ENCODE measurements at places on chromosomes 1 and 21.

DNA sequence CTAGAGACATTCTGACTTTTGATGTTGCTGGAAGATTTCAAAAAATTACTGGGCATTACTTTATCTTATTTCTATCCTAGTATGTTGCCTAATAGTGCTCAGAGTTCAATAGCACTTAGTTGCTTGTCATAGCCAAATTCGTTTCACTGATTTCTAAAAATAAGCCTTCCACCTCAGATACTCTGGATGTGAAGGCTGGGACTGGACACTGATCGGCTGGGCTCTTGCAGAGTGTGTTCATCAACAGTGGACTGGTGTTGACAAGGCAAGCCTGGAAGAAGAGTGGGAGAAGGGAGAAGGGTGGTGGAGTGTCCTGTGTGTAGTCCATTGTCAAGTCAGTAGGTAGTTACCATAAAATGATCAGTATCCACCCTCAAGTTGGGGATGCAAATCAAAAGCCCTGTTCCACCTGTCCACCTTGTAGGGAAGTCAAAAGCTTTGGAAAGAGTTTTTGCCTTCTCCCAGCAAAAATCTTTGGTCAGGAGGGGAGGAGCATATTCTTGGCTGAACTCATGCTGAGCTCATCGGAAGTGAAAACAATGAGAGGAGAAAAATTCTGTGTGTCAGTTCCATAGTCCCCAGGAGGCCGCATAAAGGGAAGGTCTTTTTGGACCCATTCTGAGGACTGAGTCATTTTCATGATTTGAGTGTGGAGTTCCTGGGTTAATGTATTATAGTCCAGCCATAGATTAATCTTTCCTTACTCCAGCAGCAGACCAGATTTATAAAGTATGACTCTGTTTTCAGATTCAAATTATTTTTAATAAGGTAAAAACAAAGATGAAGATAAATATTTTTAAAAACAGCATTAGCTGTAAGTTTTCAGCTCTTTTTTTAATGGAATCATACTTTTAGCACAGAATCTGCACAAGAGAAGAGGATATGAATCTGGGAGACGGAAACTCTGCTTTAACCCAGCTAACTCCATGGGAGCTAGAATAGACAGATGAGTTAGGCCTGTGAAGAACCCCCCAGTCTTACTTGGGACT is 99.5 kb upstream of the BMP8A start:
- no peak overlapping the region for H3K4me3 ChIP-seq
- peak overlapping the region; percentile 23 for H3K27ac ChIP-seq
- no peaks in the 10 kb centered on the region for H3K36me3 ChIP-seq
- no peaks in the 10 kb centered on the region for H3K27me3 ChIP-seq
- DNase-seq = no peak

GRCh38 chr1:108559215-108560186 is at the start of gene EEIG2:
Gene EEIG2, plus strand, starts transcription at chr1:108560100. Its CDS starts 329 bp downstream, at chr1:108560429.
- peak within 1 kb of the TSS; percentile 54 for H3K4me3 ChIP-seq
- H3K36me3 ChIP-seq = no peaks in the 10 kb centered on the region
- H3K27ac ChIP-seq = peak within 1 kb of the TSS; percentile 58
- no peaks in the 10 kb centered on the region for H3K27me3 ChIP-seq
- peaks cover 18% of the 10 kb centered on the region for H3K4me1 ChIP-seq

DNA sequence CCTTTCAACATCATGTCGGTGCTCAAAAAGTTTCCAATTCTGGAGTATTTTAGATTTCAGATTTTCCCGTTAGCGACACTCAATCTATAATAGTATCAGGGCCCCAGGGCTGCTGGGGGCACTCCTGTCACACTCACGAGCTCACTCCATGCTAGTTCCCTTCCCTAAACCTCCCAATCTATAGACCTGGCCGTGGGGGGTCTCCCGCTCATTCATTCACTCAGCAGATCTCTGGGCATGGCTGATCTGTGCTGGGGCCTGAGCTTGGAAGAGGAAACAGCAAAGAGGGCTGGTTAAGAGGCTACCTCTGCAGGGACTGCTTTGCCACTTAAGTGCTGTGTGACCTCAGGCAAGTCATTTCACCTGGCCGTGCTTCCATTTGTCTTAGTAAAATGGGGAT is 46.8 kb upstream of the LAPTM5 start:
- no peaks in the 10 kb centered on the region for H3K4me1 ChIP-seq
- no peaks in the 10 kb centered on the region for H3K27me3 ChIP-seq
- H3K36me3 ChIP-seq = no peaks in the 10 kb centered on the region
- no peak for DNase-seq
- H3K4me3 ChIP-seq = no peak overlapping the region
- H3K27ac ChIP-seq = no peak overlapping the region

GRCh38 chr1:110875216-110875731 is 2.3 kb downstream of the CD53 start:
- H3K4me3 ChIP-seq = no peak overlapping the region
- H3K27ac ChIP-seq = no peak overlapping the region
- H3K4me1 ChIP-seq = no peaks in the 10 kb centered on the region
- H3K27me3 ChIP-seq = no peaks in the 10 kb centered on the region
- H3K36me3 ChIP-seq = no peaks in the 10 kb centered on the region

DNA sequence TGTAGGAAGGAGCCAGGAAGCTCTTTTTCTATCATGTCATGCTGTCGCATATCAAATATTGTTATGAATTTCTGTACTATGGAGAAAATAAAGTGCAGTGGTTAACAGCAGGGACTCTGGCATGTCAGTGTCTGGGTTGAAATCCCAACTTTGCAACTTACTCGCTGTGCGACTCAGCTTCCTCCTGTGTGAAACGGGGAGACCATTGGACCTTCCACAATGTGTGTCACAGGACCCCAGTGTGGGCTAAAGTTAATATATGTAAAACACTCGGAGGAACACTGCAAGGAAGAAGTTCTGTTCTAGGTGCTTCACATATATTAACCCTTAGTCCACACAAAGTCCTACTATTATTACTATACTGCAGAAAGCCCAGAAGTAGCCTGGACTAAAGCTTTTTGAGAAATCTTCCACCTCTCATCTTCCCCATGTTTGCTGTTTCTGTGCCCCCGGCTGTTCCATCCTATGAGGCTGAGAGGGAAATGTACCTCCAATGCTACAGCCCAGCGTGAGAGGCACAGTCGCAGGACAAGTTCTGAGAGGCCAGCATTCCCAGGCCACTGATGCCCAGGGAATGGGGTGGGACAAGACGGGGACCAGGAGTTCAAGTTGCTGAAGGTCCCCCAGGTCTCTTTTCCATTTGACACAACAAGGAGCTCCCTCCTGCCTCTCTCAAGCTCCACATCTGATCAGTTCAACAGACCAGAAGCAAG is 1.9 kb downstream of the CHIT1 start:
- no peak for DNase-seq
- H3K4me3 ChIP-seq = no peak overlapping the region
- H3K27me3 ChIP-seq = no peaks in the 10 kb centered on the region
- no peaks in the 10 kb centered on the region for H3K4me1 ChIP-seq

DNA sequence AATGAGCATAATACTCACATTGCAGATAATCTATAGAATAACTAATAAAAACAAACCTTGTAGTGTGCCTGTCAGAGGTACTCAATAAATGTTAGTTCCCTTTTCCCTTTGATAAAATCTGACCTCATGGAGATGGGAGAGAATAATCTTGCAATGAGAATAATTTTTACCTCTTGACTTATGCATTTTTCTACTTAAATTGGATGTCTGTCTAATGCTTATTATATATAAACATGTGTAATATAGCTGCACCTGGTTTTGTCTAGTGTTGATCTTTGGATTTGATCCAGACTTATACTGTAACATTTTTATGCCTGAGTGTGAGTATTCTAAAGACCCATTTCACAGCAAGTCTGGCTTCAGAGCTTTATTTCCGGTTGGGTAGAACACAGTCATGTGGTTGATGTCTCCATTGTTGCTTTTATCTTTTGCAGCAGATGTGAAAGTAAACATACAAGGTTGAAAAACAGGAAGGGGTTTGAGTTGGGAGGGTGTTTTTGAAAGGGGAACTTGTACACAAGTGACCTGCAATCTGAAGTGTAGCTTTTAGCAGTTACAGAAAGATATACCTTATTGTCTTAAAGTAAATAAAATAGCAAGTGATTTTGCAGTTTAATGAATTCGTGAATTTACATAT is 12.4 kb downstream of the EPB41 start:
- no peaks in the 10 kb centered on the region for H3K36me3 ChIP-seq
- H3K27me3 ChIP-seq = no peaks in the 10 kb centered on the region
- DNase-seq = no peak
- H3K4me1 ChIP-seq = peaks cover 10% of the 10 kb centered on the region
- H3K4me3 ChIP-seq = no peak overlapping the region

- H3K4me1 ChIP-seq = peaks cover 3% of the 10 kb centered on the region
- H3K27me3 ChIP-seq = no peaks in the 10 kb centered on the region
- DNase-seq = no peak
Measured at GRCh38 chr1:244675167-244675566, 22.2 kb downstream of the DESI2 start.

GRCh38 chr1:4602462-4603294 is 51.7 kb upstream of the AJAP1 start:
- no peaks in the 10 kb centered on the region for H3K27me3 ChIP-seq
- DNase-seq = no peak
- no peaks in the 10 kb centered on the region for H3K36me3 ChIP-seq
- no peak overlapping the region for H3K4me3 ChIP-seq

DNA sequence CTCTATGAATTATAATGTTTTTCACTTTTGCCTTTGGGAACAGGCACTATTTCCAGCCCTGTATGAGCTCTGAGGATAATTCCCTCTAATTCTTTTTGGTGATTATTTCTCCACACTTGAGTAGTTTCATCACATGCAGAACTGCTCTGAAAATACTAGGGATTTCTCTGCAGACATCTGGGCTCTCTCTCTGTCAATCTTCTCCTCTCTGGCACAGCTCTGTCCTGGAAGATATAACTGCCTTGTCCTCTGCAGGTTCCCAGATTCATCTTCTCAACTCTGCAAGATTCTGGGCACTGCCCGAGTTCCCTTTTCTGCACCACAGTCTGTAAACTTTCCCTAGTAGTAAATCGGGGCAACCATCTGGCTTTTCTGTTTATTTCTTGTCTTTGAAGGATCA is 131.3 kb upstream of the FMN2 start:
- no peak overlapping the region for H3K27ac ChIP-seq
- H3K4me1 ChIP-seq = no peaks in the 10 kb centered on the region
- no peaks in the 10 kb centered on the region for H3K36me3 ChIP-seq
- DNase-seq = no peak
- no peaks in the 10 kb centered on the region for H3K27me3 ChIP-seq

DNA sequence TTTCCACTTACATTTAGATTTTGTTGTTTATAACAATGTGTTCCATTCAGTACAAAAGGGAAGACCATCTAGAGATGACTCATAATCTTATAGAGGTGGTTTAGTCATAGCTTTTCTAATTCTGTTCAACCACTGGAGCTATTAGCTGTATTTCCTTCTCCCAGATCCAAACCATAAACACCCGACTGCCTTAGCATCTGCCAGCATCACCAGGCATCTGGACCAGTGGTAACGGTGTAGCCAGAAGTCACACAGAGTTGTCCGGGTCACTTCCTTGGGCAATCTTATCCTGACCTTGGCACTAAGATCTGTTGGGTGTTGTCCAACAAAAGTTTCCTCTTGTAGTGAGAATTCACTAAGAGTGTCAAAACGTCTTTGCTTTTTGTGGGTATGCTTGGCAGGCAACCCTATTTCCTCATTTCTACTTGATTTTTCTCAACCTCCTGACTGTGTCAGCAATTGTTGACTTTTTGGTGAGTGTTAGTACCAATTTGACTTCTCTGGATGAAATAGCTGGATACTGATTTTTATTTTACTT is 372.1 kb upstream of the B3GALT2 start:
- H3K36me3 ChIP-seq = no peaks in the 10 kb centered on the region
- no peaks in the 10 kb centered on the region for H3K27me3 ChIP-seq
- H3K27ac ChIP-seq = no peak overlapping the region
- peak; percentile 27 for DNase-seq
- no peaks in the 10 kb centered on the region for H3K4me1 ChIP-seq

DNA sequence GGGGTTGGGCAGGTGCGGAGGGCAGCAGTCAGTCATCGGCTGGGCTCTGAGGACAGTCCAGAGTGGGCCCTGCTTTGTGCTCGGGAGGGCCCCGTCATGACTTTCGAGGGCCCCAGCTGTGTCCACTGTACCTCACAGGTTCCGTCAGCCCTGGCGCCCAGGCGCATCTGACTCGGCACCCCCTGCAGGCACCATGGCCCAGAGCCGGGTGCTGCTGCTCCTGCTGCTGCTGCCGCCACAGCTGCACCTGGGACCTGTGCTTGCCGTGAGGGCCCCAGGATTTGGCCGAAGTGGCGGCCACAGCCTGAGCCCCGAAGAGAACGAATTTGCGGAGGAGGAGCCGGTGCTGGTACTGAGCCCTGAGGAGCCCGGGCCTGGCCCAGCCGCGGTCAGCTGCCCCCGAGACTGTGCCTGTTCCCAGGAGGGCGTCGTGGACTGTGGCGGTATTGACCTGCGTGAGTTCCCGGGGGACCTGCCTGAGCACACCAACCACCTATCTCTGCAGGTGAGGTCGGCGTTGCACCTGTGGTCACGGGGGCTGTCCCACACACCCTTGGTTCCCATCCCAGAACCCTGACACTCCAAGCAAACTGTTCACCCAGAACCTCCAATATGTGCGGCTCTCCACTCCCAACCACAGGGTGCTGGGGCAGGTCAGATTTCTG is 7.8 kb downstream of the PODN start:
- H3K27me3 ChIP-seq = no peaks in the 10 kb centered on the region
- DNase-seq = no peak
- no peak overlapping the region for H3K4me3 ChIP-seq

DNA sequence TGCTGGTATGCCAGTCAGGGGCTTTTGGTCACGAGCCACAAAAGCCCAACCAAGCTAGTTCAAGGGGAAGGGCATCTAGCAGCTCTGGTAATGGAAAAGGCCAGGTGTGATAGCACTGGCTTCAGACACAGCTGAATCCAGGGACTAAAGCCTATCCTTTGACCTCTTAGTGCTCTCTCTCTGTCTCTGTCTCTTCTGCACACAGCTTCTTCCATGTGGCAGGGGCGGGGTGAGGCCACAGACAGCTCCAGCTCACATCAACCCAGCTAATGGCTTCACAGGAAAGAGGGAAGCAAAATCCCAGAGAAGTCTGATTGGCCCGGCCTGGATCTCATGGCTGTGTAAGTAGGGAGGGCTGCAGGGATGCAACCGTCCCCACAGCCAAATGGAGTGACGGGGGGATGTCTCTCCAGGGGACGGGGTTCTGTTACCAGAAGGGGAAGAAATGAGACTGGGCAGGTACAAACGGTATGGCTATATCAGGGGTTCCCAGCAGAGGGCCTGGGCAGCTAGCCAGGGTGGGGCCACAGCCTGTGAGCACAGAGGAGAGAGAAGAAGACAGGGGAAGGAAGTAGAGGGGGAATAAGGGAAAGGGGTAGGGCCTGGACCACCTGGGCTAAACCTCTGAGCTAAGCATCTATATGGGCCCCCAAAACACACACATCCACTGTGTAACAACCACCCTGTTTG is 42.4 kb downstream of the FBXO2 start:
- H3K36me3 ChIP-seq = no peaks in the 10 kb centered on the region
- no peaks in the 10 kb centered on the region for H3K27me3 ChIP-seq
- H3K4me1 ChIP-seq = no peaks in the 10 kb centered on the region

DNA sequence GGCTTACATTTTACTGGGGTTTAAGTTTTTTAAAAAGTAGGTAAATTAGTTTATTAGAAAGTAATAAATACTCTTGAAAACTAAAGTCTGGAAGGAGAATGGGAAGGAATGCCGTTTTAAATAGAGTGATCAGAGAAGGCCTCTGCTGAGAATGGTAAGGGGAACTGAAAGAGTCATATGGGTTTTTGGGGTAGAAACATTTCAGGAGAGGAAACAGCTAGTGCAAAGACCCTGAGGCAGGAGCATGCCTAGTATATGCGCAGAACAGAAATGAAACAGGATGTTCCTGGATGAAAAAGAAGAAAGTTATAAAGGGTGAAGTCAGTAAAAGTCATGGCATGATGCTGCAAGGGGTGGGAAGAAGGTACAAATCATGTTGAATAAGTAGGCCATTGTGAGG is 38.9 kb downstream of the ZC3H11B start:
- no peak overlapping the region for H3K4me3 ChIP-seq
- H3K27ac ChIP-seq = no peak overlapping the region
- no peaks in the 10 kb centered on the region for H3K27me3 ChIP-seq

Data from pancreas (tissue), 10 donors.